ENCODE measurements at places on chromosomes 1 and 21.

DNA sequence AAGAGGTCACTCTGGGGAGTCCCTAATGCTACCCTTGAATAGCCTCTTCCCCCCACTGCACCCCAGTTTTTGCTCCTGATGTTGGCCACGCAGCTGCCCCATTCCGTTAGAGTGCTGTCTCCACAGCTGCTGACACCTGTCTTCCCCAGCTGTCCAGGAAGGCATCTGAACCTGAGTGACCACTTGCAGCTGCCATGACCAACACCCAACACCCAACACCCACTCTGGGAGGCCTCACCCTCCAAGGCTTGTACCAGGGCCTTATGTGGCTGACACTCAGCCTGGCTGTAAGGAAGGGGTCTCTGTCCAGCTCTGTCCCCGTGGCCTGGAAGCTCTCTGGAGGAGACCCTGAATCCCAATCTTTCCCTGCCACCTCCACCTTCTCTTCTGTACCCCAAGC, 26.7 kb upstream of the LDLRAP1 start:
- no peak for DNase-seq

GRCh38 chr1:3125546-3126368, 56.8 kb downstream of the PRDM16 start:
- DNase-seq = no peak

DNA sequence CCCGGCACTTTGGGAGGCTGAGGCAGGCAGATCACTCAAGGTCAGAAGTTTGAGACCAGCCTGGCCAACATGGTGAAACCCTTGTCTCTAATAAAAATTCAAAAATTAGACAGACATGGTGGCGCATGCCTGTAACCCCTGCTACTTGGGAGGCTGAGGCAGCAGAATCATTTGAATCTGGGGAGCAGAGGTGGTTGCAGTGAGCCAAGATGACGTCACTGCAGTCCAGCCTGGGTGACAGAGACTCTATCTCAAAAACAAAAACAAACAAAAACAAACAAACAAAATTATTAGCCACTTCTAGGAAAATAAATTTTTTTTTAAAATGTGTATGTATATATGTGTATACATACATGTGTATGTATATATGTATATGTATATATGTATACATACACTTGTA, 320.3 kb upstream of the ADGRL4 start:
- no peak for DNase-seq

DNA sequence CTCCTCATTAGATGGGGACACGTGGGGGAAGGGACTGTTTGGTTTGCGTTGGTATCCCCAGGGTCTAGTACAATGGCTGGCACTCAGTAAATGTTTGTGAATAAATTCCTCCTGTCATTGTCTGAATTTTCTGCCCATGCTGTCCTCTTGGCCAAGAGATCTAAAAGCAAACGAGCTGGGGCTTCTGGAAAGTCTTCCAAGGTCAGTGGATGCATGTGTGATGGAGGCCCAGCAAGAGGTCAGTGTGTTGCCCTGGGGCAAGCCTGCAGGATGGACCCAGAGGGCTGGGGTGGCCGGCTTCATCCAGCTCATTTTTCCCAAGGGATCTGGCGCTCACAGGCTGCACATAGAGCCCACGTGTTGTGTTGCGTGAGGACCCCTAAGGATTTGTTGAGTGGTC, 30.0 kb upstream of the JUN start:
- no peak for DNase-seq

- DNase-seq = no peak
These were observed 360.8 kb downstream of the MATN1 start for GRCh38 chr1:30362603-30362990.
